Adrenal gland (tissue), 19 donors: ENCODE measurements at places on chromosomes 1 and 21. TPM values are rescaled to one million over a fixed set of nuclear protein-coding genes. Genes with fewer than 3 reads are reported as not detected.

- DNase-seq, result no peak
- no peaks in the 10 kb centered on the region for H3K36me3 ChIP-seq
- H3K27me3 ChIP-seq, result peaks cover 23% of the 10 kb centered on the region
- no peaks in the 10 kb centered on the region for H3K4me1 ChIP-seq
These were observed 41.3 kb downstream of the RIPK4 start for GRCh38 chr21:41725421-41726031.

DNA sequence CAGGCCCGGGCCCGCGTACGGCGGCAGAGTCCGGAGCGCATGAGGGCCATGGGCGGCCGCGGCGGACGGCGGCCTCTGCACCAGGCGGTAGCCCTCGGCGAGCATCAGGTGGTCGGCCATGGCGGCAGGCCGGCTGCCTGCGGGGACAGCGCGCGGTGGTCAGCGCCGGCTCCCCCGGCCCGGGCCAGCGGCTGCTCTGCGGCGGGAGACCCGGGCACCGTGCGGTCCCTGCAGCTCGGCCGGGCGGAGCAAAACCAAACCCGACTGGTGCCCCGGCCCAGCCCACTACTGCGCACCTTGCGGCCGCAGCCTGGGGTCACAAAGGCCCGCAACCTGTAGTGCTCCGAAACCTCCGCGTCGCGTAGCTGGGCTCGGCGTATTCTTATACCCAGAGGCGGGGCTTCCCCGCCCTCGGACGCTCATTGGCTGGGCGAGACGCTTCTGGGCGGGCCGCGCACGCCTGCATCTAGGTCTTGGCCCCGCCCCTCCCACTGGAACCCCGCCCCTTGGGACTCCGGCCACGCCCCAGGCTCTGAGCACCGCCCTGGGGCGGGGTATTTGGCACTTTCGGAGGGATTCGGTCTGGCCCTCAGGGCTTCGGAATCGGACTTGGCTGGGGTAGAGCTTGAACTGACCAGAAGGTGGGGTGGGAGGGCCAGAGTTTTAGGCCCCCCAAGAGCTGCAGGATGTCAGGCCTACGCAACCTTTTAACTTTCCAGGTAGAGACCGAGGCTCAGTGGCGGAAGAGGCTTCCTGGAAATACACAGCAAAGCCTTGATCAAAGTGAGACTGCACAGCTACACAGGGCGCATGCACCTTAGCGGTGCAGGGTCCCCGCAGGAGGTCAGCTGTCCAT, at the start of gene CITED4:
Gene CITED4, minus strand, starts transcription at position 356 of the 856 bp plus-strand sequence. Its CDS starts 236 bp downstream, at position 120.
- peak; percentile 95 for DNase-seq
- H3K27me3 ChIP-seq, result no peaks in the 10 kb centered on the region
- H3K36me3 ChIP-seq, result no peaks in the 10 kb centered on the region
- H3K27ac ChIP-seq, result peak within 1 kb of the TSS; percentile 91
- peak within 1 kb of the TSS; percentile 44 for H3K4me3 ChIP-seq

DNA sequence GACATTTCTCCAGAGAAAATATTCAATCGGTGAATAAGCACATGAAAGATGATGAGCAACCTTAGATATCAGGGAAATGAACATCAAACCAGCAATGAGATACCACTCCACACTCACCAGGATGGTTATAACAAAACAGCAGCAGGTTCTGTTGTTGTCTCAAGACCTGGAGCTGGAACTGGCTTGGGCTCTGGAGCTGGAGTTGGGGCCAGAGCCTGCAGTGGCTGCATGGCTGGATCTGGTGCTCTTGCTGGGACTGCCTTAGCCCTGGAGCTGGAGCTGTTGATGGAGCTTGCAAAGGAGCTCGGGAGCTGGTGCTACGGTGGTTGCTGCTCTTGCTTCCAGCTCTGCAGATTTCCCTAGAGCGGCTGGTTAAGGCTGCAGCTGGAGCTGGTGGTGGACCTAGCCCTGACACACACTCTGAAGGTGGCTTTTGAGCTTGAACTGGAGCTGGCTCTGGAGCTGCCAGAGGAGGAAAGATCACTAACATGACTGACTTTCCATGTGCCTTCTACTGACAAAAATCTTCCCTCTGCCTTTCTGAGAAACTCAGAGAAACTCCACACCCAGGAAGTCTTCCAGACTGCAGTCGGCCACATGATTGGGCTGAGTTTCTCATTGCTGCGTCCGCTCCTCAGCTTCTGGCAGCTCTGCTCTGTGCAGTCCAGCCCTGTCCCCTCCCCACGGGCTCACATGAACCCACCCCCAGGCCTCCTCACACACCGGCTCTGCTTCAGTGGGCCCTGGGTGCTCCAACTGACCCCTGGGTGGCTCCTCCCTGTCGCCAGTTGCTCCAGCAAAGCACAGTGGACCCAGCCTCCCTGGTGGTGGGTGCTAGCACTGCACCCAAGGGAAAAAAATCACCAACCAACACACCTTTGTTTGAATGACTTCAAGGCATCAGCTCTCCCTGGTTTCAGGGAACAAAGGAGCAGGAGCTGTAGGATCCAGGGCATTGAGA, 139.1 kb upstream of the FMN2 start:
- DNase-seq, result no peak
- H3K27me3 ChIP-seq, result peaks cover 3% of the 10 kb centered on the region
- H3K36me3 ChIP-seq, result no peaks in the 10 kb centered on the region
- H3K27ac ChIP-seq, result no peak overlapping the region
- H3K4me3 ChIP-seq, result no peak overlapping the region

- no peaks in the 10 kb centered on the region for H3K36me3 ChIP-seq
- DNase-seq, result peak; percentile 66
- no peaks in the 10 kb centered on the region for H3K4me1 ChIP-seq
- no peak overlapping the region for H3K27ac ChIP-seq
These were observed 120.8 kb downstream of the LMO4 start for GRCh38 chr1:87449348-87449963.

DNA sequence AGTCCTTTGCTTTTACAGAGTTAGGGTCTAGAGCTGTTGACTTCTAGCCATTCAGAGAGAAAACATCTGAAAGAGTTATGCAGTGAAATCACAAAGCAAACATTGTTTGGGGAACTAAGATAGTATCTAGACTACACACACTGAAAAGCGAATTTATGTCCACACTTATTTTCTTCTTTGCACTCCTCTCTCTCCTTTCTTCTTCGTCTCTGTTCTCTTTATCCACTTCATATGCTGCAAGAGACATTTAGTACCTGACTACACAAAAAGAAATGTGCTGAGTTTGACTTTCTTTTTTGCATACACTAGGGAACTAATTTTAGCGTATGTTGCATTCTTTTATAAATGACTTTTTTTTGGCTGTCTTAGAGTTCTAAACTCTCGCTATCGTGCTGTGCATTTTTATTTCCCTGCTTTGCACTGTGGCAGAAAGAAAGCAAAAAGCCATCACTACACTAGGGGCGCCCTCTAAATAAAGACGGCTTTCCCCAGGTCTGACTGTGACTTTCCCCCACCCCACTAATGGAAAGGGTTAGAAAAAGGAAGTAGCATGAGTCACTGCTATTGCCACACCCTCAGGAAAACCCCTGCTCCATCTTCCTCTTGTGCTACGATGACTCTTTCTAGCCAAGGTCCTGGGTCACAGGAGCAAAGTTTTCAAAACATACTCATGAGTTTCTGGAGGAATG, 65.7 kb downstream of the MAP3K7CL start:
- peaks cover 12% of the 10 kb centered on the region for H3K4me1 ChIP-seq
- peak overlapping the region; percentile 54 for H3K27ac ChIP-seq
- H3K4me3 ChIP-seq, result peak overlapping the region; percentile 36
- no peaks in the 10 kb centered on the region for H3K27me3 ChIP-seq
- no peaks in the 10 kb centered on the region for H3K36me3 ChIP-seq

GRCh38 chr1:165257969-165258459, 98.5 kb downstream of the LMX1A start:
- no peak overlapping the region for H3K4me3 ChIP-seq
- H3K4me1 ChIP-seq, result no peaks in the 10 kb centered on the region
- H3K36me3 ChIP-seq, result no peaks in the 10 kb centered on the region
- peak; percentile 86 for DNase-seq

Gene RAVER2
- total RNA-seq, result 18.3 TPM

Gene TMEM82
- total RNA-seq, result not detected

Gene OR6N1
- total RNA-seq, result not detected

Gene DCST1
- total RNA-seq, result not detected
